RKO (cell line): ENCODE measurements at places on chromosomes 7 and 10.

- peak; percentile 79 for DNase-seq
Measured at GRCh38 chr10:94403380-94404213, 1.3 kb downstream of the TBC1D12 start.

DNA sequence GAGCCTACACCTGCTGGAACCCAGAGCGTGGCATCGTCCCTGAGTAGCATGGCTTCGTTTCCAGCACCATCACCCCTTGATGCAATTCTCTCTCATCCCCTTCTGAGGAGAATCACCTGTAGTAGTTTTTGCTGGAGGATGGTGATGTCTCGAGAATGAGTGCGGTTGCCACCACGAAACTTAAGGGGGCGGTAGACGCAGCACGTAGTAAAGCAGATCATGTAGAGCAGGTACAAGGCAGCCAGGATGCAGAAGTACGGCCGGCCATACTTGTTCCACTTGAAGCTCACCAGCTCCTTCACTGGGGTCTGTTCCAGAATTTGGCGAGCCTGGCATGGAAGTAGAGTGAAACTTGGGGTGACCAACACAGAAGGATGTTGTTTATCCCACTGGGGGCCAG is 8.1 kb downstream of the TRPV5 start:
- DNase-seq = no peak

DNA sequence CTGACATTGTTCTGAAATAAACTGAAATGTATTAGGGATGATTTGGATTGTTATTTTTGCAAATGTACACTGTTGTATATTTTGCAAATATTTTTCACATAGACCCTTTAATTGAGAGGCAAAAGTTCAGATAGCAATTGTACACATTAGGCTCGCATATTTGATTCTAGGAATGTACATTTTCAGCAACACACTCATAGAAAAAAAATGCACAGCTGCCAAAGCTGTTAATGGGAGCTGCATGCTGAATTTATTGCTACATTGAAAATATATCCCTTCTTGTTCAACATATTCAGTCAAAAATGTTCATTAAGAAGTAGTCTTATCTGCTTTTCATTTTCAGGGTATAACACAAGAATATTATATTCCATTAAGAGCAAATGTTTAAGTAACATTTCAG is 512.9 kb downstream of the ATRNL1 start:
- no peak for DNase-seq

DNA sequence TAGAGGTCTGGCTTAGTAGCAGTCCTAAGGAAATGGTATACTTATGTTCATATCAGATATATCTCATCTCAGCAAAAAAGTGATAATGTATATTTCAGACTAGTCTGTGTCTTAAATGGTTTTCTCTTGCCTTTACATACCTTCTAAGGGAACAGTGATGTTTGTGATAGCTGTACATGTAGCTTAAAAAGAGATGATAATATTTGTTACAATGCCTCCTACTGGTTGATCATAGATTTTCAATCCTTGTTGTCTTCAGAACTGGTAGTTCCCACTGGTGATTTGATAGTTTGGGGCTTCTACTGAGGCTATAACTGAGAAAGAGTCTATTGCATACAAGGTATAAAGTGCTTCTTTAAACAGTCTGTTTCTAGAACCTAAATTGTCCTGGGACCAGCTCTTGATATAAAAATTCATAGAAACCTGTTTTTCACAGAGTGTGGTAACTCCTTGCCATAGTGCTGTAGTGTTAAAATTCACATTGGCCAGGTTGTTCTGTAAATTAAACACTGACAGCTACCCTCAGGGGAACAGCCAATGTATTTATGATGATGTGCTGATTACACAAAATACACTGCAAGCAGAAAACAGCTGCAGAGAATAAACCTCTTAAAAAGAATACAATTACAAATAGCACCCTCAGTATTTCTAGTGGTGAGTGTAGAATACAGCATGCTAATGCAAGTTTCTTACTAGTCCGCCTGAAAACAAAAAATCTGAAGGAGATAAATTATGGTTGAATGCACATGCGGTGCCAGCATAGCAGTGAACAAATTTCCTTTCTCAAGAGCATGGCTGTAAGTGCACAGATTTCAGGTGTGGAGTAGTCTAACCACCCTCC is 90.3 kb downstream of the BTRC start:
- peak; percentile 34 for DNase-seq

DNA sequence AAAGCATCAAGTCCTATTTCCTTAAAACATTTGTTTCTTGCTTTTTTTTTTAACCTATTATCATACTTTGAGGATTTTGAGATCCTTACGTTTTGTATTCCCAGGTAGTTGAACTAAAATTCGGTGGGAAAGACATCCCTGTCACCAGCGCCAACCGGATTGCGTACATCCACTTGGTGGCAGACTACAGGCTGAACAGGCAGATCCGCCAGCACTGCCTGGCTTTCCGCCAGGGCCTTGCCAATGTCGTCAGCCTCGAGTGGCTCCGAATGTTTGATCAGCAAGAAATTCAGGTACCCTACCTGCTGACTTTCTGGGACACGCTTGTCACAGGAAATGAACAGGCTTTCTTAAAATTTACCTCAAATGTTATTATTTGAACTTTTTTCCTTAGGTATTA is 83.0 kb upstream of the DNAJB6 start:
- no peak for DNase-seq

DNA sequence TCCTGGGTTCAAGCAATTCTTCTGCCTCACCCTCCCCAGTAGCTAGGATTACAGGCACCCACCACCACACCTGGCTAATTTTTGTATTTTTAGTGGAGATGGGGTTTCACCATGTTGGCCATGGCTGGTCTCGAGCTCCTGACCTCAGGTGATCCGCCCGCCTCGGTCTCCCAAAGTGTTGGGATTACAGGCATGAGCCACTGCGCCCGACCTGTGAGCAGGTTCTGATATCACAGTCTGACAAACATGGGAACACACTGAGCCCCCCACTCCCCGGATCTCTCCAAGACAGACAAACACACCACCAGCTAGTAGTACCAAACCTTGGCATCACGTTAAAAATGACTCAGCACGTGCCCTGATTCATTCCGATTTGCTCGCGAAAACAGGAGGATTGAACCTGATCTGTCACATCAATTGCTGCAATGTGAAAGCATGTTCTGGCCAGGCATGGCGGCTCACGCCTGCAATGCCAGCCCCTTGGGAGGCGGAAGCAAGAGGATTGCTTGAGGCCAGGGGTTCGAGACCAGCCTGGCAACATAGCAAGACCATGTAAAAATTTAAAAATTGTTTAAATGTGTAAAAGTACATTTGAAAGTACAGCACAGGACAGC is 106.5 kb downstream of the SMURF1 start:
- DNase-seq = peak; percentile 37

DNA sequence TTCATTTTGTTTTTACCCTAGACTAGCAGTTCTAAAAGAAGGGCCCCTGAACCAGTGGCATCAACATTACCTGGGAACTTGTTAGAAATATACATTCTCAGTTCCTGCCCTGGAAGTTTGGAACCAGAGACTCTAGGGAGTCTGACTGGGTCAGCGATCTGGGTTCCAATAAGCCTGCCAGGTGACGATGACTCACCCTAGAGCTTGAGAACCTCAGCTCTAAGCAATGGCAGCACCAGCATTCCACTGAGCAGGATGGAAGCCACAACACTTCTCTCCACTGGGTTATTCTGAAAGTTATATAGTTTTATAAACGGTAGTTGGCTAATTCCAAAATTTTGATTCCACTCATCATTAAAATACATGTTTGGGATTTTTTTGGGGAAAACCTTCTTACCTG is 97.0 kb upstream of the AMPH start:
- DNase-seq = no peak

- DNase-seq = no peak
Measured at GRCh38 chr7:134318443-134318842, 1.7 kb upstream of the SLC35B4 start.

DNA sequence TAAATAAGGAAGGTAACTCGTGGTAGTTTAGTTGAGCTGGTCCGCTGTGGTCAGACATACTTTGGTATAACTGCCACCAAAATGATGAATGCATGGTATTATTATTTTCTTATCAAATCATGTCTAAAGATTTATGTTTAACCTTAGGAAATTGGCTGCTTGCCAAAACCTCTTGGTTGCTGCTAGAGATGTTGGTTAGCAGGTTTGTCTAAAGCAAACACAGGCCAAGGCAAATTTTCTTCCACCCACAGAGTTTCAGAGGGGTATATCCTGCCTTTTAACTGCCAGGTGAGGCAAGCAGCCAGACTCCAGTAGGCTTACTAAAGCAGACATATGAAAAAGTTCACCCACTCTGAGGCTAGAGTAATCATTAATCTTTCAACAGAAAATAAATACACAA is 101.4 kb downstream of the SEMA3E start:
- DNase-seq = no peak

GRCh38 chr10:98269435-98269912 is 1.5 kb upstream of the LOXL4 start:
- no peak for DNase-seq

- peak; percentile 34 for DNase-seq
Measured at GRCh38 chr7:43758822-43759683, 573 bp downstream of the BLVRA start.

GRCh38 chr10:4804465-4804864 is 21.5 kb upstream of the AKR1E2 start:
- DNase-seq = no peak

DNA sequence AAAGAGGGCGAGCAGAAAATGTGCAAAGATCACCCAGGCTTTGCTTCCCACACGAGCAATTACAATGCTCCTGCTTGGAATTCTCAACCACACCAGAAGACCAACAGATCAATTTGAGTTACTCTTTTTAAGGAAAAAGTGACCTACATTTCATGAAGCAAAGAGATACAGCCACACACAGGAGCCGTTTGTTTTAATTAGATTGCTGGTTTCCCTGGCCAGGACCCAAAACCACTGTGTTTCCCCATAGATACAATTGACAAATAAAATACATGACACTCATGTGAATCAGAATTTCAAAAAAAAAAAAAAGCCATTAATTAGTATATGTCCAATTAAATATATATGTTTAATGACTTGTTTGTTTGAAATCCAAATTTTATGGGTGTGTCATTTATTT is 458.3 kb downstream of the PLXDC2 start:
- DNase-seq = no peak
